Effector CD4-positive, alpha-beta T cell (primary cell): ENCODE measurements at places on chromosomes 5 and 9.

DNA sequence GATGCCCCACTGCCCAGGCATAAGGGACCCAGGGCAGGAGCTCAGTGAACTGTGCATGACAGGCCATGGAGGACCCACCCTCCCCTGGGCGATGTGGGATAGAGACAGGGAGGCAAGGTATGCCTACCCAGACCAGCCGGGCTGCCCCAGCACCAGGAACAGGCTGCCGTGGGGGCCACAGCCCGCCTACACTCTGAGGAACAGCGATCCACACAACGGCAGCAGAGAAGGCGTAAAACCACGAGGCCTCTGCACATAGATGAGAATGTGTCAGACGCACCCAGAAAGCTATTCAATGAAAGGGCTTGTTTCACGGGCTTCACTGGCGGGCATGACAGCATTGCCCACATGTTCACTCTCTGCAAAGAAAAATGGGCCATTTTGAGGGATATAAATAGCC lies 49.5 kb downstream of the SEMA4D start:
- DNase-seq = no peak

GRCh38 chr9:90868555-90868954 lies 66.9 kb downstream of the SYK start:
- no peak for DNase-seq

GRCh38 chr5:31731016-31731415 lies 92.1 kb downstream of the PDZD2 start:
- DNase-seq = no peak

DNA sequence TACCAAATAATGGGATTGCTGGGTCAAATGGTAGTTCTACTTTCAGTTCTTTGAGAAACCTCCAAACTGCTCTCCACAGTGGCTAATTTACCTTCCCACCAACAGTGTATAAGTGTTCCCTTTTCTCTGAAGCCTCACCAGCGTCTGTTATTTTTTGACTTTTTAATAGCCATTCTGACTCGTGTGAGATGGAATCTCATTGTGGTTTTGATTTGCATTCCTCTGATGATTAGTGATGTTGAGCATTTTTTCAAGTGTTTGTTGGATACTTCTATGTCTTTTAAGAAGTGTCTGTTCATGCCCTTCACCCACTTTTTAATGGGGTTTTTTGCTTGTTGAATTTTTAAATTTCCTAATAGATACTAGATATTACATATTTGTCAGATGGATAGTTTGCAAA lies 28.4 kb upstream of the SUSD1 start:
- DNase-seq = no peak

DNA sequence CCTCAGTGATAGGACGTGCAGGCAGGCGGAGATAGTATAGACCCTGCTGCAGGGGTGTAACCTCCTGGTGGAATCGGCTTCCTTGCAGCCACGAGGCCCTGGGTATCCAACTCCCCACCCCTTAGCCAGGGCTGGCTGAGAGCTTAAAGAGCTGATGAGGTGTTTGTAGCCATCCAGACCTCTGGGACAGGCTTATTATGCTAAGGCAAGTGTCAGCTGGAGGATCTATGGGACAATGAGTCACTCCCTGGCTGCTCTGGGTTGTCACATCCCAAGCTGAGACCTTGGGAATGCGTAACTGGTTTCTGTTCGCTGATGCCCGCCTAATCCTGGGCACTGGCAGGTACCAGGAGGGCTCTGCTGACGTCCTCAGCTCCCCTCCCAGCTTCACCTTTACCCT lies 38.9 kb downstream of the DAB2IP start:
- DNase-seq = no peak

DNA sequence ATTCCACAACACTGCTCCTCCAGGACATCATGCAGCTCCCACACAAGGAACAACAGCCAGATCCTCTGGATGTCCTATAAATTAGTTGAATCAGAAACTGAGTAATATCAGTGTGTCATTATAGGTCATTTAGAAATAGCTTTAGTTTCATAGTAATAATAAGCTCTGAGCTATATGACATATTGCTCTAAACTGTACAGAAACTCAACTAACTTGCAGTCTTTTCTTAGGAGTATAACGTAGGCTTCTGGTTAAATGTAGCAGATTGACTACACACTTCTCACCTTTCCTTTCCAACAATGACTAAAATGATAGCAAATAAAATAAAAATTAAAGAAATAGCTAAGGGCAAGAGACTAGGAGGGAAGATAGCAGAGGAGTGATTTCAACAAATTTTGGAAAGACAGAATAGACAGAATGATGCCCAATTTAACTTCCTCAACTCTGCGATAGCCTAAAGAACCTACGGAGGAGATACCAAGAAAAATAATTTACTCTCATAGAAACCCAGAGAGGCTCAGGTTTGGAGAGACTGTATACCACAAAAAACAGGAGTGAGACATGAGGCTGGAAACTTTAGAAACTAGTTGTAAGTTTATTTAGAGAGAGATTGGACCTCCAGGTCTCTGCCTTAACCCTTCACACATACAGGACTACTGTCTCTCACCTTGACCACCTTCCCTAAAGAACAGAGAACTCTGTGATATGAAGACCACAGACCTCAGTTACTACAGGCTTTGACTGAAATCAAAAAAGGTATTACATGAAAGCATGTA lies 193.7 kb downstream of the TSSK1B start:
- no peak for DNase-seq

DNA sequence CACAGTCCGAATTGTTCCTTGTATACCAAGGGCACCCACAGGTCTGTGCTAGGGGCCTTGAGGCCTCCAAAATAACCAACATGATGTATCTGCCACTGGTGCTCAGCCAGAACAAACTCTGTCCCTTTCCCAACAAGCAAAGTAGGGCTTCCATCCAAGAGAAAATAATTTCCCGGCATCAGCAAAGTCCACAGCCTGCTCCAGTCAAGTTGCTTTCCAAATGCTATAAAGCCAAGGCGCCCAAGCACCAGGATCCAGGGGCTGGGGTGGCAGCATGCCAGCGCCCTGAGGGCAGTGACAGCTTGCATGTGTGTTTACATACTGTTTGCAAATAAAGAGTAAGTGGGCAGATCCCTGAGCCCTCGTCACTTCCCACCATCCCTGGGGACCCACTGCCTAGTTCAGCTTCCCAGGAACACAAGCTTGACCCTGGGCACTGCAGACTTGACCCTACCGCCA lies 155.9 kb downstream of the ERCC6L2 start:
- DNase-seq = no peak

GRCh38 chr9:13661014-13661413 lies 381.5 kb upstream of the MPDZ start:
- DNase-seq = no peak

GRCh38 chr5:106843812-106844416 lies 826.8 kb downstream of the EFNA5 start:
- no peak for DNase-seq
